ENCODE measurements at places on chromosomes 5 and 9.

- DNase-seq, result no peak
Observed at GRCh38 chr5:142426129-142427014, 101.6 kb upstream of the SPRY4 start.

DNA sequence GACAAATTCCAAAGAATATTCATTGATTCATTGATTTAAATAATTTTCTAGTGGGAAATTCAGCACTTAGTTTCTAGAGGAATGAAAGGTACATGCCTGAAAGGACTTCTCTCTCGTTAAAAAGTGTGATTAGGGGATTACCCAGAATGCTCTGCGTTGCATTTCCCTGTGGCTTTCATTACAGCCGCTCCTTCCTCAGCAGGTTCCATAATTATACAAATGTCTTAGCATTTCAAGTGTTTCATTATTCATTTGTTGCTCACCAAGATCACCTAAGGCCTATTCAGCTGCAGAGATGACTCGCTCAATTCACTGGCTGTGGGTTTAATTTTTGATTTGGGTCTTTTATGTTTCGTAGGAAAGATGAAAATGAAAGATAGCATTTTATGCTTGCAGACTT, 52.8 kb downstream of the SPATA31C2 start:
- DNase-seq, result no peak

DNA sequence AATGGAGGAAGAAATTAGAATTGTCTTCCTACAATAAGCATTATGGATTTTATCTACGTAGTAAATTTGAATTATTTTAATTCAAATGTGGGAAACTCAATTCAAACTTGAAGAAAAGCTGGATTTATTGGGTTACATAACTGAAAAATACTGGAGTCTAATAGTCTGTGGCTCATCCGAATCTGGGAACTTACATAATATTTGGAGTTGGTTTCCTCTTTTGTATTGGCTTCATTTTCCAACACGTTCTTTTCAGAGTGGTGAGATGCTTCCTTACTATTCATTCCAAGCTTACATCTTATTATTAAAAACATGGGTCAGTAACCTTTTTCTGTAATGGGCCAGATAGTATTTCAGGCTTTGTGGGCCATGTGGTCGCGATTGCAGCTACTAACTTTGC, 164.8 kb downstream of the ARHGAP26 start:
- DNase-seq, result no peak

- no peak for DNase-seq
Observed at GRCh38 chr5:66291771-66292170, 147.7 kb downstream of the SREK1 start.

- no peak for DNase-seq
Observed at GRCh38 chr9:37992924-37993349, 76.1 kb downstream of the SHB start.

DNA sequence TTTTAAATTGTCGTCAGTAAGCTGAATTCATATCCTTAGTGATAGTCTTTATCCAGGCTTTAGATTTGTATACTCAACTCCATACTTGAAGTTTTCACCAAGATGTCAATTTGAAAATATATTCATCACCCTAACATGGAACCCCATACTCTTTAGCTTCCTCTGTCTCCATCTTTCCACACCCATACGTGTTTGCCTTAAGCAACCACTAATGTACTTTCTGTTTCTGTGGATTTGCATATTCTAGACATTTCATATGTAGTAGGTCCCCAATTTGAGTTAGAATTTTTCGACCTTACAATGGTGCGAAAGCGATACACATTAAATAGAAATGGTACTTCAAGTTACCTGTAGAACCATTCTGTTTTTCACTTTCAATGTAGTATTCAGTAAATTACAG, 65.2 kb downstream of the NSD1 start:
- DNase-seq, result no peak

GRCh38 chr9:136153381-136154065, 34.8 kb upstream of the TMEM250 start:
- no peak for DNase-seq

- no peak for DNase-seq
Observed at GRCh38 chr5:79535477-79536192, 21.7 kb upstream of the HOMER1 start.

- DNase-seq, result no peak
Observed at GRCh38 chr9:102434545-102434944, 560.6 kb upstream of the CYLC2 start.

DNA sequence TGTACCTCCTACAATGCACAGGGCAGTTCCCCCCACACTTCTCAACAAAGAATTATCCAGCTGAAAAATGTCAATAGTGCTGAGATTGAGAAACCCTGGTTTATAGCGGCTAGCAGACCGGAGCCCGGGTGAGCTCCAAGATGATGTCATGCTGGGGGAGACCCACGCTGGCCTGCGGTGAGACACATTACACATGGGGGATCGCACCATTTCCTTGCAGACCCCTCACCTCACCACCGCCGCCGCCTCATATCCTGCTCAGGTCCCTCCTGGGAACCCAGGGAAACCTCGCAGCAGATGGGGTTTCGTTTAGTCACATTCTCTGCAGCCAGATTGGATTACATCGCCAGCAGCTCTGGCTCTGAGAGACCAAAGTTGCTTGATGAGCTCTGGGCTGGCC, 14.7 kb upstream of the TNC start:
- DNase-seq, result no peak

Measured in amniotic stem cell (primary cell).